T47D (cell line): ENCODE measurements at places on chromosomes 1 and 21.
A peak's percentile ranks its signal among the peaks of the same experiment; 100 is the strongest.

DNA sequence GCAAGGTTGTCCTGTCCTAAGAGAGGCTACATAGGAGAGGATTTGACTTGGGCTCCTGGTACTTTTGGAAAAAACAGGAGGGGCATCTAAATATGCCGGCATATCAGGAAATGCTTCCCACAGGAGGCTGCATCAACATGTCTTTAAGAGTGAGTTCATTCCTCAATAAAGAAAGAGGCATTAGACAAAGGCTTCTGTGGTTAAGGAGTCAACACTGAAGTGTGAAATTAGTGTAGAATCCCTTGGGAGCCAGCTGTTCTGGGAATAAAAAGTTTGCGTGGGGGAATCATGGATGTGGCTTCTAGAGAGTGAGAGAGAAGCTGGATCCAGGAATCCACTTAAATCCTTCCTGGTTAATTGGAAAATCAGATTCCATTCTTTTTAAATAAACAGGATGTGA, 69.5 kb downstream of the DNM3 start:
- no peak for DNase-seq

DNA sequence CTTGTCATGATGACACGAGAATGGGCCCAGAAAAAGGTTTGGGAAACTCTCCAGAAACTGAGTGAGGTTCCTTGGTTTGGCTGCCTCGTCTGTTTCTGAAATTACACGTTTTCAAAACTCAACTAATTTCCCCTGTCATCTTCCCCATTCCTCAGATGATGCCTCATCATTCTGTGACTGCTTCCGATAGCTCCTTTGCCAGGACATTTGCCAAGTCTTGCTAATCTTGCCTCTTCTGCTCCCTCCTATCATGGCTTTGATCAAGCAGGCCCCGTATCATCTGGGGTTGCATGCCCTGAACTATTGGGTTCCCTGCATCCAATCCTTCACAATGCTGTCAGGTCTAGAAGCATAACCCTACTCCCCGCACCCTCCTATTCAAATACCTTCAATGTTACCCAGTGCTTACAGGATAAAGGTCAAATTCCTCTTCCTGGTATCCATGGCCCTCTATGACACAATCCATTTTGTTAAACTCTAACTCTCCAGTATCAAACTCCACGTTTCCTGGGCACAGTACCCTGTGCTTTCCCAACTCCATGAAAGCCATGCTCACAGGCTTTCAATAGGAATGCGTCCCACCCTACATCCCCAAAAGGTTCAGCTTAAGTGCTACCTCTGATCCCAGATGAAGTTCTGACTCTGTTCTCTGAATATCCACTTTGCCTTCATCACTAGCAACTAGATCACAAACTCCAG, 22.2 kb upstream of the TMEM200B start:
- no peak for DNase-seq

GRCh38 chr1:118783095-118783758, 204.9 kb downstream of the TBX15 start:
- DNase-seq, result no peak

- DNase-seq, result peak; percentile 75
Observed at GRCh38 chr1:111481387-111482221, 7.8 kb downstream of the C1orf162 start.

DNA sequence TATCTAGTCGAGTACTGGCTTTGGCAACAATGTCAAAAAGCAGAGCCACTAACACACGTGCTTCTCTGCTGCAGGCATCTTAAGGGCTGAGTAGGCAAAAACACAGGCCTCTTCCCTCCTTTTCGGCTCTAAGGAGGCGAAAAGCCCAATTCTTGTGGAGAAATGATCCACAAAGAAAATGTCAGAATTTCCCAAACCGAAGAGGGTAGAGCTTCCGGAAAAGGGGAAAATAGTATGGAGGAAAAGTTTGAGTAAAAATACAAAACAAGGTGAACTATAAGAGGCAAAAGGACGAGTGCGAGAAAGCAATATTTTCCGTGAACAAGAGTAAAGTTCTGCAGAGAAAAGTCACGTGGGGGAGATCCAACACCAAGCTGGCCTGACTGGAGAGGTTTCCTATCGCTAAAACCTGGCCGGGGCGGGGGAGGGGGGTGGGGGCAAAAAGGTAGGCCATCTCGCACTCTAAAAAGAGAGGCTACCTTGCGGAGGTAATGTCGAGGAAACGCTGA, 551 bp downstream of the ZRANB2 start:
- no peak for DNase-seq

GRCh38 chr1:64928325-64928724, 38.0 kb downstream of the JAK1 start:
- no peak for DNase-seq

GRCh38 chr1:39995973-39996393, 41.0 kb downstream of the MFSD2A start:
- no peak for DNase-seq

DNA sequence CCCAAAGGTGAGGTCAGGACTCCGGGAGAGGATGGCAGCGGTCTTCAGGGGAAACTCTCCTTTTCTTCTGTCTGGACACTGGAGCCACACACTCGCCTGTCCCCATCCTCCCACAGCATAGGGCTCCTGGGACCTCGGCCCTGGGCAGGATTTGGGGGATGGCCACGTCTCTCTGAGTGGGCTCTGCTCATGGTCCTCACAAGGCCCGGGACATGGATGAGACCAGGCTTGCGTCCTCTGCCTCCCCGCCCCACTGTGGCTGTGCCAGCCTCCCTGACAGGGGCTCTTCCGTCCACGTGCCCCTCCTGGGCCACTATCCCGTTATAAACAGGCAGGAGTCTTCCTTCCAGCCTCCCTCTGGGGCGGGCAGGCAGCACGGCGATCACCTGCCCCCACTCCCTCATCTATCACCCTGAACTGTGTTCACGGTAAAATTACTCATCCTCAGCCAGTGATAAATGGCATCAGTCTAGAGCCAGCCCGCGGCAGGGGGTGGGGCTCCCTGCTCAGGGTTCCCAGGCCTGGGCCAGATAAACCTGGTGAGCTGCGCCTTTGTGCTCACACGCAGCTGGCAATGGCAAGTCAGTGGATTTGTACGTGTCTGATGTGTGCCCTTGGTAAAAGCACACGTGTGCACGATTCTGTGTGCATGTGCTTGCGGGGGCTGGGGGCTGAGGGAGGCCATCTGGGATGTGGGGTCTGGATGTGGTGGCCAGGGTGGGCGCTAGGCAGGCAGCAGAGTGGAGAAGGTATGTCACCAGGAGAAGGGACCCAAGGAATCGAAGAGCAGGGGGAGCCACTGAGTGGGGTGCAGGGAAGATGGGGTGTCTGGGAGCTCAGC, 12.6 kb upstream of the SAMD11 start:
- DNase-seq, result no peak

GRCh38 chr1:233561708-233562426, 52.0 kb upstream of the KCNK1 start:
- no peak for DNase-seq

- DNase-seq, result no peak
Observed at GRCh38 chr1:115188680-115189395, 99.5 kb upstream of the TSPAN2 start.

DNA sequence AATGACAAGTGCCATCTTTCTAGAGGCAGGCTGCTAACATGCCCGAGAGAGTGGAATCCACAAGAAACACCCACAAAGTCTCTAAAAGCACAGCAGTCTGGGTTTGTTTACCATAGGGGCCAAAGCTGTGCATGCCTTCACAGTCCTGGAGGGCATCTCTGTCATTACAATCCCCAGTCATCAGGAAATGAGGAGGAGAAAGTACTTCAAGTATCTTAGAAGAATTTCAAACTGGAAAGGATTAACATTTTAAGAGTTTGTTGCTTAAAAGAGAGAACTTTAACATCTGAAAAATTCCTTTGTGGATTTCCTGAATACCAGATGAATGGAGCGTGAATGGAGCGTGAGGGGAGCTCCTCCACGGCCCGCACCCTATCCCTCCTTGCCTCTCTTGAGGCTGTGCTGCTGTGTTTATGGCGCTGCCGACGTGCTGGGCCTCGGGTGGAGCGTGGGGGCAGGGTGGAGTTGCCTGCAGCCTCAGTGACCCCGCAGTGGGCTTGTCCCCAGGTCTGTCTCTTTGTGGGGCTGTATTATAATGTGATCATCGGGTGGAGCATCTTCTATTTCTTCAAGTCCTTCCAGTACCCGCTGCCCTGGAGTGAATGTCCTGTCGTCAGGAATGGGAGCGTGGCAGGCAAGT, 23.3 kb downstream of the SLC6A17 start:
- DNase-seq, result no peak
